ENCODE measurements at places on chromosomes 13 and 19. TPM values are rescaled to one million over a fixed set of nuclear protein-coding genes. Genes with fewer than 3 reads are reported as not detected.

The NUDT15 gene
- 11.9 TPM for total RNA-seq

The PRR20D gene
- total RNA-seq = not detected

The DNM2 gene
- 226 TPM for total RNA-seq

The ZNF136 gene
- 14.4 TPM for total RNA-seq

The ZNF724 gene
- 3.1 TPM for total RNA-seq

The ZSCAN1 gene
- total RNA-seq = 0.98 TPM

The SPACA4 gene
- total RNA-seq = not detected

The PTGIR gene
- total RNA-seq = 10.1 TPM

The EFNA2 gene
- not detected for total RNA-seq

The KLF1 gene
- total RNA-seq = not detected

The SIAH3 gene
- 0.03 TPM for total RNA-seq

The ADGRE3 gene
- total RNA-seq = 0.25 TPM

The HSD11B1L gene
- 7.8 TPM for total RNA-seq

GRCh38 chr19:511101-511851 is 4.0 kb downstream of the TPGS1 start:
- DNase-seq = peak; percentile 56
- H3K27me3 ChIP-seq = no peaks in the 10 kb centered on the region
- no peak overlapping the region for H3K4me3 ChIP-seq
- no peak overlapping the region for H3K27ac ChIP-seq
- no peaks in the 10 kb centered on the region for H3K4me1 ChIP-seq
- no peaks in the 10 kb centered on the region for H3K36me3 ChIP-seq

DNA sequence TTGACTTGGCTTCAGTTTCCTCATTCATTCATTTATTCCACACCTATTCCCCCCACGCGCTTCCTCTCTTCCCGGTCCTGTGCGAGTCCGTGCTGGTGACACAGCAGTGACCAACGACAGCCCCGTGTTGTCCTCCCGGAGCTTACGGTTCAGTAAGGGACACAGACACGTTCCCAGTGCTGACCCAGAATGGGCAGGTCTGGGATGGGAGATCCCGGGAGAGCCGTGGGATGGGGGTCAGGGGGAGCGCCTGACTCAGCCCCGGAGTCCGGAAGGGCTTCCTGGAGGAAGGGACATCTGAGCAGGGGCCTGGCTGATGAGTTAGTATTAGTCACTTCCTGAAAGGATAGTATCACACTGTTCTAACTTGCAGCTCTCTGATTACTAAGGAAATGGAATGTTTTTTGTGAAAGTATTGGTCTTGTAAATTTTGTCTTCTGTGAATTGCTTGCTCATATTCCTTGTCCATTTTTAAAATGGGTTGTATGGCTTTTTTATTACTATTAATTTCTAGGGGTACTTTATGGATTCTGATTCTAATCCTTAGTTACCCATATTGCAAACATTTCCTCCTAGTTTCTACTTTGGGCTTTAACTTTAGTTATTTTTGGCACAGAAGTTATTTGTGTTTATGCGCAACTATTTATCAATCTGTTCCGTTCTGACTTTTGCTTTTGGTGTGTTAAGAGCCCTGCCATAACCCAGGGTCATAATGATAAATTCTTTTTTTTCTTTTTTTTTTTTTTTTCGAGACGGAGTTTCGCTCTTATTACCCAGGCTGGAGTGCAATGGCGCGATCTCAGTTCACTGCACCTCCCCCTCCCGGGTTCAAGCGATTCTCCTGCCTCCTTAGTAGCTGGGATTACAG is 708 bp upstream of the ERCC1 start:
- peak overlapping the region; percentile 97 for H3K27ac ChIP-seq
- H3K27me3 ChIP-seq = no peaks in the 10 kb centered on the region
- H3K36me3 ChIP-seq = no peaks in the 10 kb centered on the region
- DNase-seq = peak; percentile 77

DNA sequence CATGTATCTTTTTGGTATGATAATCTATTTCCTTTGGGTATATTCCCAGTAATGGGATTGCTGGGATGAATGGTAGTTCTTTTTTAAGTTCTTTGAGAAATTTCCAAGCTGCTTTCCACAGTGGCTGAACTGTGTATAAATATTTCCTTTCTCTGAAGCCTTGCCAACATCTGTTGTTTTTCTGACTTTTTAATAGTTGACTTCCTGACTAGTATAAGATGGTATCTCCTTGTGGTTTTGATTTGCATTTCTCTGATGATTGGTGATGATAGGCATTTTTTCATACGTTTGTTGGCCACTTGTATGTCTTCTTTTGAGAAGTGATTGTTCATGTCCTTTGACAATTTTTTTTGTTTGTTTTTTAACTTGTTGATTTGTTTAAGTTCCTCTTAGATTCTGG is 61.6 kb upstream of the PCDH17 start:
- peak; percentile 16 for DNase-seq
- H3K4me1 ChIP-seq = no peaks in the 10 kb centered on the region
- H3K27ac ChIP-seq = no peak overlapping the region
- no peaks in the 10 kb centered on the region for H3K27me3 ChIP-seq
- no peaks in the 10 kb centered on the region for H3K36me3 ChIP-seq

DNA sequence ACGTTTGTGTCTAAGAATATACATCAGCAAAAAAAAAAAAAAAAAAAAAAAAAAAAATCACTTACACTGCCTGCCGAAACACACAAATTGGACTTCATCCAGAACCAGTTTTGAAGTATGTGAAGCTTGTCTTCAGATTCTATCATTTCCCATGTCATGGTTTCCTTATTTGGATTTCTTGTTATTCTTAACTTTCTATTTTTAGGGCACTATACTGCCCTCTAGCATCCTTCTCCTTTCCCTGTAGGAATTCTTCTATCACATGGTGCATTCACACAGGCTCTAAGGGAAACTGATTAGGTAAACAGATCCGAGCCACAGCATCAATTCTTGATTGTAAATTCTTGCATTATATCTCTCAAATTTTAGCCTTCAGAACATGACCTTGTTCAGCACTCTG is 1507.5 kb downstream of the OLFM4 start:
- no peak overlapping the region for H3K27ac ChIP-seq
- no peaks in the 10 kb centered on the region for H3K27me3 ChIP-seq
- H3K36me3 ChIP-seq = no peaks in the 10 kb centered on the region

- no peaks in the 10 kb centered on the region for H3K27me3 ChIP-seq
- H3K27ac ChIP-seq = no peak overlapping the region
- DNase-seq = no peak
- H3K4me3 ChIP-seq = no peak overlapping the region
Measured at GRCh38 chr13:34638897-34639296, 303.2 kb upstream of the NBEA start.

- no peak overlapping the region for H3K4me3 ChIP-seq
- no peak for DNase-seq
- no peaks in the 10 kb centered on the region for H3K27me3 ChIP-seq
- no peaks in the 10 kb centered on the region for H3K4me1 ChIP-seq
- H3K36me3 ChIP-seq = no peaks in the 10 kb centered on the region
Measured at GRCh38 chr19:14368011-14368513, 13.2 kb upstream of the ADGRE5 start.

DNA sequence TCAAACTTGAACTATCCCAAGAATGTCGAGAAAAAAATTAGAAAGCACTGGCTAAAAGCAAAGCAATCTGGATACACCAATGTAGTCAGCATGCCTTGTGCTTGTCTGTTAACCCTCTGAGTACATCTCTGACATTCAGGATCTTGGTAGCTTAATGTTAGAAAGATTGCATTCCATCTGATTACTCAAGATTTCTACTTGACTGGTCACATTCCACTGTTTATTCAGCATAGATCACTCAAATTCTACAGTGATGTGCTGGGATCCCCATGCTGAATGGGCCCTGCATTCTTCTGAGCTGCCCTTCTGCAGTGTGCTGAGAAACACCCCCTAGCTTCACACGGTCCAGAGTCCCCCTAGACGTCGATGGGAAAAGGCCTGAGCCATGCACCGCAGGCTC is 295.4 kb upstream of the MAB21L1 start:
- no peak overlapping the region for H3K27ac ChIP-seq
- H3K4me1 ChIP-seq = no peaks in the 10 kb centered on the region
- H3K36me3 ChIP-seq = no peaks in the 10 kb centered on the region
- no peak overlapping the region for H3K4me3 ChIP-seq
- no peaks in the 10 kb centered on the region for H3K27me3 ChIP-seq

GRCh38 chr13:48828962-48829411 is 146.7 kb upstream of the FNDC3A start:
- no peaks in the 10 kb centered on the region for H3K36me3 ChIP-seq
- H3K27ac ChIP-seq = no peak overlapping the region
- no peaks in the 10 kb centered on the region for H3K27me3 ChIP-seq
- no peak for DNase-seq
- H3K4me3 ChIP-seq = no peak overlapping the region

- no peak overlapping the region for H3K4me3 ChIP-seq
- H3K27me3 ChIP-seq = no peaks in the 10 kb centered on the region
- no peak for DNase-seq
- H3K4me1 ChIP-seq = no peaks in the 10 kb centered on the region
- no peaks in the 10 kb centered on the region for H3K36me3 ChIP-seq
- no peak overlapping the region for H3K27ac ChIP-seq
Measured at GRCh38 chr13:23718996-23719395, 148.8 kb downstream of the TNFRSF19 start.

- H3K4me1 ChIP-seq = no peaks in the 10 kb centered on the region
- H3K36me3 ChIP-seq = no peaks in the 10 kb centered on the region
- peak overlapping the region; percentile 95 for H3K27ac ChIP-seq
- no peak for DNase-seq
- no peaks in the 10 kb centered on the region for H3K27me3 ChIP-seq
- H3K4me3 ChIP-seq = peak overlapping the region; percentile 97
Measured at GRCh38 chr19:14530005-14530348, 583 bp downstream of the TECR start.

- no peak overlapping the region for H3K27ac ChIP-seq
- no peak for DNase-seq
- H3K4me3 ChIP-seq = no peak overlapping the region
Measured at GRCh38 chr13:91153372-91153771, 194.1 kb upstream of the MIR17HG start.

DNA sequence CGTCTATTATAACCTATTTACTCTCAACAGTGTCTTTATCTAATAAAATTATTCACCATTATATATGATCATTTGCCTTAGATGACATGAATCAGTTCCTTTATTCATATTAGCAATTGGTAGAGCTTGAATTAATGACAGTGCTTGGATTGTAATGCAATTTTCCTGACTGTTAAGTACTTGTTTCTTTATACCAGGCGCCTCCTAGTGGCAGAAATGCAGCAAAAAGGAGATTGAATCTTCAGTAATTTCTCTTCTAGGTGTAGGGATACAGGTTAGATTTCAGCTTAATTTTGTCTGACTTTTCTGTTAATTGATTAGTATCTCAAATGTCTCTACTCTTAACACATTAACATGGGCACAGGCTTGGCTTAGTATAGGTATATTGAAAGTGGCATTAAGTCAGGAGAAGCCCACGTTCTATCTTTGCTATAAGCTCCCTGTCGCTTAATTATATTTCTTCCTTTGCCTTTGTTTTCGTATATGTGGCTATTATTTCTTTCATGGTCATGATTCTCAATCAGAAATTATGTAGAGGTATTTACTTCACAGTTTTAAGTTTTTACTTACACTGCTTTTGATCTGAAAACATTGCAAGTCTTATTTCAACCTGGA is 9.1 kb upstream of the LHFPL6 start:
- no peak overlapping the region for H3K27ac ChIP-seq
- peak; percentile 56 for DNase-seq
- H3K36me3 ChIP-seq = no peaks in the 10 kb centered on the region
- H3K4me3 ChIP-seq = no peak overlapping the region
- no peaks in the 10 kb centered on the region for H3K4me1 ChIP-seq

DNA sequence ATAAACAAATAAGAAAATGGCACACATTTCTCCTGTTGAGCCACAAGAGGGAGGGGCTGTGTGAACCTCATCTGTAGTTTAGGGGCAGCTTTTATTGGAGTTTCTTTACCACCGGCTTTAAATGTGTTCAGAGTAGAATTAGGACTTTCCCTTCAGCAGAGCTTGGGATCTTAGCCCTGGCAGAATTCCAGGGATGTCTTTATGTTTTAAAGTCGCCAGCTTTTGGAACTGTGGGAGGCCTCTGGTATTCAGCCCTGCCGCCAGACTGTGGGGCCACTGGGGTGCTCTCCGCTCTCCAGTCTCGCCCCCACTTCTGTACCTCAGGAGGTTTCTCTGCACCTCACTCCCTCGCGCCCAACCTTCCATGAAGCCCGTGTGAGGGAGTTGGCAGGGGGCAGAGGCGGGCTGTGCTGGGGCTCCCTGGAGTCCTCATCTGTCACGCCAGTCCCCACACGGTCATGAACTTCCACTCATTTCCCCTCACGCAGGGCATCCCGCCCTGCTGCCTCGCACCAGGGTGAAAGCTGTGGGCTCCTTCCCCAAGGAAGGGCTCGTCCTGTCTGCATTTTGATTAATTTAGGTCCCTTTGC is 31.5 kb downstream of the CCDC8 start:
- H3K36me3 ChIP-seq = peaks cover 31% of the 10 kb centered on the region
- DNase-seq = no peak
- H3K4me1 ChIP-seq = no peaks in the 10 kb centered on the region
- H3K27ac ChIP-seq = no peak overlapping the region
- H3K4me3 ChIP-seq = no peak overlapping the region

DNA sequence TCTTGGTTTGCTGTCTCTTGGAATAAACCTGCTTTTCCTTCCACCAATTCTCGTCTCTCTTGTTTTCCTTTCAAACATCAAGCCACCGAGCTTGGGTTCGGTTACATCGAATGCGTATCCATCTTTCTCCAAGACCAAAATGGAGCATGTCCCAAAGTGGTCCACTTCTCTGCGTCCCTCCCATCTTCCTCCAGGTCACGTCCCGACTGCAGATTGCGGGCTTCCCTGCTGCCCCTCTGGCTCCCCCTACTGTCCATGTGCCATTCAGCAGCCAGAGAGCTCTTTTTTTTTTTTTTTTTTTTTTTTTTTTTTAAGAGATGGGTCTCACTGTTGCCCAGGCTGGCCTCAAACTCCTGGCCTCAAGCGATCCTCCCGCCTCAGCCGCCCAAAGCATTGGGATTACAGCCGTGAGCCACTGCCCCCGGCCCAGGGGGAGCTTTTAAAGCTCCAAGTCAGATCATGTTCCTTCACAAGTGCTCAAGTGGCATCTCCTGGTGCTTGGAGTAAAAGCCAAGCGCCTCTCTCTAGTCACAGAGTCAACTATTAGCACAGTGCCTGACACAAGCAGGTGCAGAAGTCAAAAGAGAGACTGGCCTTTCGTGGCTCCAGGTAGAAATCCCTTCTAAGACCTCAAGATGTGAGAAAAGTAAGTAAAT is 10.0 kb downstream of the COL5A3 start:
- H3K27me3 ChIP-seq = peaks cover 2% of the 10 kb centered on the region
- no peak overlapping the region for H3K4me3 ChIP-seq
- no peaks in the 10 kb centered on the region for H3K36me3 ChIP-seq
- H3K27ac ChIP-seq = no peak overlapping the region
